ENCODE measurements at places on chromosomes 5 and 9.
A peak's percentile ranks its signal among the peaks of the same experiment; 100 is the strongest.

- DNase-seq, result no peak
Observed at GRCh38 chr5:66367814-66368541, 223.9 kb downstream of the SREK1 start.

DNA sequence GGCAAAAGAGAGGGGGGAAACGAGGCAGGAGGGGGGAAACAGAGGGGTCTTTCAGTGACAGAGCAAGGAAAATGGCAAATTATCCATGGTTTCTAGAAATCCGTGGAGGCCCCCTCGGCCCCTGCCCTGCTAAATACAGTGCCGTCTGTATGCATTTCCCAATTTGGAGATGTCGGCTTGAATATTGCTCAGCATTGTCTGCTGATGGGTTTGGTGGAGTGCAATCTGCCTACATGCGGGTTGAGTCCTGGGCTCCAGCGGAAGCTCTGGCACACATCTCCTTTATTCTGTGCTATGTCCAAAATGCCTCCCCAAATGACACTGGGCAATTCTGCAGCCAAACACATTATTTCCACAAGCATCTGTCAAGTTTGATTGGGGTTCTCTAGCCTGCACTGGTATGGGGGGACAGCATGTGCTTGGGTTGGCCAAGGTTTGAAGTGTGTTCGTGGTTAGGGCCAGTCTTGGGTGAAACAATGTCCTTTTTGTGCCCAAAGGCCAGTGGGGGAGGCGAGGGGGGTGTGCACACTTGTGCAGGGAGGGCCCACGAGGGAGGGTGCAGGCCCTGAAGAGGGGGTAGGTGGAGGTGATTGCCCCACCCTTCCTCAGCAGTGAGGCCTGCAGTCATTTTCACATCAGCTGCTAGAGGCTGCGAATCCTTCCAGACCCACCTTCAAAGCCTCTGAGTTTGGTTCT, 6.2 kb upstream of the NEUROG1 start:
- no peak for DNase-seq

DNA sequence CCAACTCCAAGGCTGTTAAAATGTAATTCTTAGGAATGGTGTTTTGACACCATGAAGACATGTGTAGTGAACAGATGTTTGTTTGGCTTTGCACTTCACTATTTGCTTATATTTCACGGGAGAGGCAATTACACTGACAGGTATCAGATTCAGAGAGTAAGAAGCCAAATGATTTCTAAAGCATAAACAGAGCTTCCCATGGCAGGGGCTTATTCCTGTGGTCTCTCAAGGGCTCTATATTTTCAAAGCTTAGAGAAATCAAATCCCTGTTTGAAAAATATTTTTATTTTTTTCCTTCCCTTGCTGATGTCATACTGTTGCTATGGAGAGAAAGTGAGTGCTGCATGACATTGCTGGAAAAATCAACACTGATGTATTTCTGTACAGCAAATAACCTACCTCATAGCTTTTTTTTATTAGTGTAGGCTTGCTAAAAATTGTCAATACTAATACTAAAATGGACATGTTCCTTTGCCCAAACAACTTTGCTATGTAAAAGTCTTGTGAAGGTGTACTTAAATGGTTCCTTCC, 161.4 kb downstream of the GIN1 start:
- DNase-seq, result peak; percentile 46

GRCh38 chr5:125064621-125065438, 318.4 kb upstream of the ZNF608 start:
- DNase-seq, result no peak

GRCh38 chr9:94894094-94894699, 167.7 kb downstream of the AOPEP start:
- no peak for DNase-seq

GRCh38 chr9:136499071-136499934, 16.5 kb upstream of the SEC16A start:
- DNase-seq, result no peak

DNA sequence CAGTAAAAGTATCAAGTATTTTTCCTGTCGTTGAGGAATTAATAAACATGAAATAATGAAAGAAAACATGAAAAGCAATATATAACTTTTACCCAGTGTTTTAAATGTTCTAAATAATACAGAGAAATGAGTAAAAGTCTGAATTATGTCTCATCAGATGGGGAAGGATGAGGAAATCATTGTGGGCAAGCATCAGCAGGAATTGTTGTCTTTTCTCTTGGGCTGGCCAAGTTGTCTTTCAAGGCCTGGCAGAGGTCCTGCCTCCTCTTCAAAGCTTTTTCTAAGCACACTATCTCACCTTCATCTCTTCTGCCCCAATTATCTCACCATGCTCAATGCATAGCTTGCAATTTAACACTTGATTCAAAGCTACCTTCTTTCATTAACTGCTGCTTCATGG, 41.9 kb downstream of the MOCS2 start:
- DNase-seq, result no peak

DNA sequence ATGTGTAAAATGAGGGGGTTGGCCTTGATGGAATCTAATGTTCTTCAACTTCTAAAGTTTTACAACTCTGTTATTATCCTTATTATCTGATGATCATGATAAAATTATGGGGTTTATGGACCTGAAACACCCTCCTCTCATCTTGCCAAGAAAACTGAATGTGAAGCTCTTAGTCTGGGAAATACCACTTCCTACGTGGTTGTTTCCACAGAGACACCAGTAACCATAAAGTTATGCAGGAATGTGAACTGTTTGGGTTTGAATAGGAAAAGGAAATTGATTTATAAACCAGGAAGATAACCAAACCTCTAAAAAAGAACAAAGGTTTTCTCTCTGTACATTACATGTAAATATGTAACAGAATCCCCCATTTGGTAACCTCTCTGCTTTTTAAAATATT, 28.3 kb upstream of the RAI14 start:
- no peak for DNase-seq

GRCh38 chr9:123654994-123655637, 274.8 kb downstream of the DENND1A start:
- DNase-seq, result no peak

DNA sequence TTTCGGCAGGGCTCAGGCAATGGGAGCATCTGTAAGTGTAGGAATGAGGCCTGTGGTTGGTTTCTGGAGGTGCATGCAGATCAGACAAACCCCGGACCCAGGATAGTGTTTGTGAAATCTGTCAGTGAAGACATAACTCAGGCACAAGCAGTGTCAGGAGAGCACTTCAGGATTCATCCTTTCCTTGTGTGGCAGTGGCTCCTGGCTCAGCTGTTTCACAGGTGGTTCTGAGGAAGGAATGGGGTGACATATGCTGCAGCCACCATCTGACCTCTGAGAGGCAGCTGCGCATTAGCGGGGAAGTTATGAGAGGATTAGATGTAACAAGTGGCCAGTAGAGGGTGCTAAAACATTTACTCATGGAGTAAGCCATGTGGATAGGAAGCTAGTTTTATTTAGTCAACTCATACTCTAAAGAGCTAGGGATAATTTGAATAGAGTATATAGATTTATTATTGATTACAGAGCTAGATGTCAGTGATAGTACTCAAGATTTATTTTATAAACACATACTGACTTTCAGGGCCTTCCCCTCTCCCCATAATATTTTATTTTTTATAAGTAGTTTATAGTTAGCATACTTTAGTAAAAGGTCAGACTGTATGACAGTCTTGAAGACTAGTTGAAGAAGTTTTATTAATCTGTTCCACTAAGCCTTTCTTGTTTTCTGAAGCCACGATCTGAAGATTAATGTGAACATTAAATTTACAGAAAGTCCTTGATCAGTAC, 28.4 kb downstream of the NNT start:
- peak; percentile 96 for DNase-seq

GRCh38 chr9:108579757-108580439, 275.9 kb downstream of the ACTL7B start:
- DNase-seq, result no peak

DNA sequence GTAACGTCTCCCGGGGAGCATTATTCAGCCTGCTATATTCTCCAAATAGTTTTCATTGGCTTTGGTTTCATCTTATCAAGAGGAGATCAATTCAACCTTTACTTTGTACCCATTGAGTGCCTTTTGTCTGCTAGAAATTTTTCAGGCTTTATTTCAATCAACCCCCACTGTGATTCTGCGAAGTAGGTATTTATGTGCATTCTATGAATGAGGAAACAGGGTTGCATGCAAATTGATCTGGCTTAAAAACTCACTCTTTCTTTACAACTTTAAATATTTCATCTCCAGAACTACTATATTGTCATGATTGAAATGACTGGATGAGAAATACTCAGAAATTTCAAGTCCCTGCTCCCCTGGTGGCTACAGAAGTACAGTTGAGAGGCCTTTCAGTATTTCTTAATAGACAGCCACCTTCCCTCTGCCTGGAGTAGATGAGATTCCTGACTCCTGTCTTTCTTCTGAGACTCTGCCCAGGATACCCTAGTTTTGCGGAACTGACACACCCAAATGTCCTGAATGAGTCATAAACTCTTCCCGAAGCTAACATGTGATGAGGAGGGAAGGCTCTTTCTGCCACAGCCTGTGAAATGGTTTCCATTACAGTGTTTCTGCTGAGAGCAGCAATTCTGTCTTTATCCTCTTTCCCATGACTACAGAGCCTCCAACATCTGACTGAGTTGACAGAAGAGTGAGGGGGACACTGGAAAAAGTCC, 52.6 kb upstream of the TNC start:
- no peak for DNase-seq
